ENCODE measurements at places on chromosomes 16 and 17.

DNA sequence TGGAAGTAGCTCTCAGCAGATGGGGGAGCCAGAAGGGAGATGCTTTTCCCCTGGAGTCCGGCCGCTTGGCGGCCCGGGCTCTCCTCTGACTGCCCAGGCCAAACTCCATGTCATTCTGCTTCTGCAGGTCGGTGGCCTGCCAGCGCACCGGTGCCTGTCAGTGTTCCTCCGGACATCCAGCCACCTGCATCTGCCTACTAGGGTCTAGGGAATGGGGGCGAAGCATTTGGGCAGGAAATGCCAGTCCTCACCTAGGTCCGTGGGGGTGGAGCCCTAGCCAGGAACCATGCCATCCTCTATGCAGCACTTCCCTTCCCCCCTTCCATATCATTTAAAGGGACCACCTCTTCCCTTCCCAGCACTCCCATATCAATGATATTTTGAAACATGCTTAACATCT lies 34.2 kb downstream of the GJC1 start:
- no peak for ATAC-seq

GRCh38 chr17:6497496-6498221 lies 53.4 kb downstream of the PIMREG start:
- no peak for ATAC-seq

DNA sequence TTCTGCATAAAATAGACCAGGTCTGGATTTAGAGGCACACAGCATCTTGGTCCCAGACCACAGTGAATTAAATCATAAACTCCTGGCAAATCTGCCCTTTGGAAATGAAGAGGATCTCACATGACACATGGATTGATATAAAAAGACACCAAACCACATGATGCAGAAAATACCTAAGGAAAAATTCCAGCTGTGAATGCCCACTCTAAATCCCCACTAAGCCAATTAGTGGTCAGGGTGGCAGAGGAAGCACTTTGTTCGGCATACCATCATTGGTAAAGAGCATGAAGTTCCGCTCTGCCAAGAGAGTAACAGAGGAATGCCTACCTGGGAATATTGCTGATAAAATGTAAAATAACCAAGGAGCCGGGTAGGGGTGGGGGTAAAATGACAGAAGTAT lies 32.4 kb upstream of the NOL11 start:
- ATAC-seq: no peak

- no peak for ATAC-seq
Measured at GRCh38 chr16:30478766-30479478, 6.4 kb downstream of the ITGAL start.

- ATAC-seq: no peak
Measured at GRCh38 chr17:49887744-49888360, 40.0 kb upstream of the TAC4 start.

DNA sequence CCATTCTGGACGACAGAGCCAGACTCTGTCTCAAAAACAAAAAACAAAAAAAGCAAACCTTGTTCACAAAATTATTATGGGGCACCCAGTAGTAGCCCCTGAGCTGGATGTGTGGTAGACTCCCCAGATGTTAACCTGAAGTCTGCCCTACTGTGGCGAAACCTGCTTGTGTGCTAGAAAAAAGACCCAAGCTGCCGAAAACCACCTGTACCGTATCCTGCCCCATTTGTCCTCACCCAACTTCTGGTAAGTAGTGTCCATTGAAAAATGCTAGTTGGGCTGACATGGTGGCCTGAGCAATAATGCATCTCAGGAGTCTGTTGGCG lies 9.1 kb downstream of the RMI2 start:
- no peak for ATAC-seq

- no peak for ATAC-seq
Measured at GRCh38 chr17:79619196-79619595, 8.3 kb upstream of the RBFOX3 start.

DNA sequence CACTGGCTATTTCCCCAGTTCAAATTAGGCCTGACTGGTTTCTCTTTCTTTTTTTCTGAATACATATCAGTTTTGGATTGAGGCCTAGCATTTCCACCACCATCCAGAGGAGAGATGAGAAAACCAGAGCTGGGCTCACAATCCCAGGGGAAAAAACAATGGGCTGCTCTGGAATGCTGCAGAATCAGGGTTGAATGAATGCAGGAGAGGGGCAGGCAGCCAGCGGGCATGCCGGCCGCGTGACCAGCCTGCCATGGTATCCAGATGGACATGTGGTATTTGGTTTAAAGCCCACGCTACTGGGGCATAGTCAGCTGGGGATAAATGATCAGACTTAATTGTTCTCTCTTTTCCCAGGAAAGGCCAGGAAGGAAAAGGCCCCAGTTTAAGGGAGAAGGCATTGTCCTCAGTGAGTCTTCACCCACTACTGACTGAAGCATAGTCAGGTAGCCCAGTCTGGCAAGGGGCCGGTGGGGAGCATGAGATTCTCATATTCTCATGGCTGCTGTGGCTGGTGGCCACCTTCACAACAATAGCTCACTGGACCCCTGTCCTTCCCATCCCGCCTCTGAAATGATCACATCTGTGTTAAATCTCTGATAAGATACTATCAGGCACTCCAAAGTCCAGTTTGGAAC lies 38.7 kb upstream of the RHOT1 start:
- no peak for ATAC-seq

DNA sequence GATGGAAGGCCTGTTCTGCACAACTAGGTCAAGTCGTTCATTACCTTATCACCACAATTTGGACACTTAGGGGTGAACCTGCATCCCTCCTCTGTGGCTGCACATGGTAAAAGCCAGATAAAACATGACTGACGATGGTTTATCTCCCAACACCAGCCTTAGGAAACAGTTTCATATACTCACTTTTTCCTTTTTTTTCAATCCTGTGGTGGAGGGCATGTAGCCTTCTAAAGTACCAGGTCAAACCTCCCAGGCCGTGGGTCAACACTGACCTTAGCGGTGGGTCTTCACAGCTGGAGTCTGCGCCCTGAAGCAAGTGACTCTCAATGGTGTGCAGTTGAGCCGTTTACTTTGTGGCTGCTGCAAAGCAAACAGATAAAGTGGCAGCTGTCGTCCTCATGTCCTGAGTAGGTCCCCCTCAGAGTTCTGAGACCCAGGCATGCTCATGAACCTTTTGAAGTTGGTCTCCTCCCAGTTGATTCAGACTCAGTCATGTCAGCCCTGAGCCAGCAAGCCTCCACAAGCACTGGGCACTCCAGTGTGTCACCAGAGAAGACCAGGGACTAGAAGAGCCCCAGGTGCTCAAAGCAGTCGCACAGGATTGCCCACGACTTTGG lies 5.9 kb downstream of the FAHD1 start:
- no peak for ATAC-seq

DNA sequence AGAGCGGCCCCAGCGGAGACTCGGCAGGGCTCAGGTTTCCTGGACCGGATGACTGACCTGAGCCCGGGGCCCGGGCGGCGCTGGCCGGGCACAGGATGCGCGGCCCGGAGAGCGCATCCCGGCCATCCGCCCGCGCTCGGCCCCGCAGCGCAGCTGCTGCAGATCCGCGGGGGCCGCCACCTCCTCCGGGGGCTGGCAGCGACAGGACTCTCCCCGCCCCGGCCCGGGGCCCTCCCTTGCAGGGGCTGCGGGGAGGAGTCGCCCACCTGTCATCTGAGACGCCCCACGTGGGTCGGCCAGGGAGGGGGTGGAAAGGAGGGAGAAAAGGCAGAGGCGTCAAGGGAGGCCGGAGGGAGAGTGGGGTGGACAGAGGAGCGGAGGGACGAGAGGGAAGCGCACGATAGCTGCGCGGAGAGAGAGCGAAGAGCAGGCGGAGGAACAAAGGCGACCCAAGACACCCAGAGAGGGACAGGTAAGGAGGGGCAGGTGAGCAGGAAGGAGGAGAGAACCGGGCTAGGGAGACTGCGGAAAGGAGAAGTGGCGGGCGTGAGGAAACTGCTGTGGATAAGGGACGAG lies 471 bp upstream of the PRKAR1A start:
- ATAC-seq: peak; percentile 78

GRCh38 chr17:42754782-42755181 lies 6.2 kb upstream of the RAMP2 start:
- peak; percentile 32 for ATAC-seq

- peak; percentile 23 for ATAC-seq
Measured at GRCh38 chr16:56357241-56357764, 68.0 kb downstream of the AMFR start.

DNA sequence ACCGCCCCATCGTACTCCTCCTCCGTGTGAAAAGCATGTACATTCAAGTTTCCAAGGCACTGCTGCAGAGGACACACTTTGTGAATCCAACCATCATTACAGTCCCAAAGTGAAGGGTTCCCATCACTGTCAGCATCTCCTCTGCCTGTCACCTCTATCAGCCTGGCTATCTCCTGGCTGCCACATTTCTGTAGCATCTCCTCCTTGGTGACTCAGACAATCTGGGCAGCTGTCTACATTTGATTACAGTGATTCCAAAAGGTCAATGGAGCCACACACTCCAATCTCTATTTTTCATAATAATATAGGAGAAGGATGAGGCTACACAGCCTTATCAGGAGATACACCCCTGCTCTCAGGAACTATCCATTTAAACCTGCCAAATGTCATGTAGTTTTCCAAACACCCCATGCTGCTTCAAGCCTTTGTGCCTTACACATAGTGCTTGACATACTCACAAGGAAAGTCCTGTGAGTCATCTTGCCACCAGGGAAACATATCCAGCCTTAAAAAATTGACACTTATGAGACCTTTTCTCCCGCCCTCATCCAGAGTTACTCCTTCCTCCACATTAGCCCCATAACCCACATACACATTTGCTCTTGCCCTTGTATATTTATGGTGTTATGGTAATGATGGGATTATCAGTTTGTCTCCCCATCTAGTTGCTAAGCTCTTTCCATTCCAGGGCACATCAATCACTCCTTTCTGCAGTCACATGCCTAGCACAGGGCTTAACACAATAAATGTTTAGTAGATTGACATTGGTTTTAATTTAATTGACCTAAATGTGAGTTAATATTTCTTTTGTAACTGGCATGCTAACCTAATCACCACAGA lies 250.1 kb upstream of the CDH5 start:
- no peak for ATAC-seq

DNA sequence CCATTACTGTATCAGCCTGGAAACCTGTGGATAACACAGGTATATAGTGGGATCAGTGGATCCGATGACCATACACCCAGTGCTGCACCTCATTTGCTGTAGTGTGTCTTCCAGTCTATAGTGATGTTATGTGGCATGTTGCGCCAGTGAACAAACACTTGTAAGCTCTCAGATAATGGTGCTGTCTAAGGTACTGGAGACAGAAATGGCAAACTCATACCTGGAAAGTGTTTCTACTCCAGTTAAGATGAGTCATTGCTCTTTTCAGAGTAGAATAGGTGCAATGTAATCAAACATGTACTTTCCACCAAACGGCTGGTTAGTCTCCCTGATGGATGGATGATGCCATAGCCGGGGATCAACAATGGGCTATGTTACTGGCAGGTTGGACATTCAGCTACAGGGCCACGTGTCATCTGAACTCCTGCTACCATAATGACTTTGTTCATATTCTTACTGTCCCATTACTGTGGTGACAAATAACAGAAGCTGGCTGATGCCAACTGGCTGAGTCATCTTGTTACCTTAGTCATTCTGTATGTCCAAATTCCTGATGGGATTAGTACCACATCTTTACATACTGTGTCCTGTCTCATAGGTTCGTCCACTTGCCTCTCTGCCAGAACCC lies 6.3 kb downstream of the CCL11 start:
- no peak for ATAC-seq

DNA sequence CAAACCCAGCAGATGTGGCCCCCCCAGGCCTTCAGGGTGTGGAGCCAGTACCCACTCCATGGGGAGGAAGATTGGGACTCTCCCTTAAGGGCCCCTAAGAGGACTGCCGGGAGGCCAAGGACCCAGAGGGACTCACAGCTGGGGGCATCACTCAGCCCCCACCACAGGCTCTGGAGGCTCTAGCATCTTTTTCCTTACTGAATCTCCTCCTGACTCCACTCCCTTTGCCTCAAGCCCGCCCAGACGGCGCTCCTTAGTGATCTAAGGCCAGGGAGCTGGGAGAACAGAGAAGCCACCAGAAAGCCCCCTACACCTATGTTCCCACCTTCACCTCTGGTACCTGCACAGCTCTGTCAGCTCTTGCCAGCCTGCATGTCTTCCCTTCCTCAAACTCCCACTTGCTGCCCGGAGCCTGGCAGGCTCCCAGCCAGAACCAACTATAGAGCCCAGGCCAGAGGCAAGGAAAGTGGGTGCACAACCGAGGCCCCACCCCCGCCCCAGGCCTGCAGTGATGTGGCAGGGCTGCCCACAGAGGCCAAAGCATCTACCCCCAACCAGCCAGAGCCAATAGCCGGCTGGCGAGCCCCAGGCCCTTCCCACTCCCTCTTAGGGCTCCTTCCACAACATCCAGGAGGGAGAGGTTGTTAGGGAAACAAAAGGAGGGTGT lies 22.3 kb upstream of the MPO start:
- no peak for ATAC-seq

DNA sequence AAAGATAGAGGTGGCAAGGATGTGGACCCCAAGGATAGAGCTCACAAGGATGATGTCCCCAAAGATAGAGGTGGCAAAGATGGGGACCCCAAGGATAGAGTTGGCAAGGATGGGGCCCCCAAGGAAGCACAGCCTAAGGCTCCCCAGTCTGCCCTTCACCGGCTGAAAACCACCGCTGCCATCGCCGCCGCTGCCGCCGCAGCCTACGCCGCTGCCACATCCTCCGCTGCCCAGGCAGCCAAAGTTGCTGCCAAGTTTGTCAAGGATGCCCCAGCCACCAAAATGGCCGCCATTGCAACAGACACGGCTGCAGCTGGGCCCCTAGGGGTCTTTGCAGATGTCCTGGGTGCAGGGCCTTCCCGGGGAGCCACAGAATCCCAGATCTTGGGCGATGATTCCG lies 19.9 kb downstream of the C16orf96 start:
- no peak for ATAC-seq

GRCh38 chr17:2946144-2946543 lies 117.3 kb downstream of the OR1D5 start:
- no peak for ATAC-seq

GRCh38 chr16:63461248-63461841 lies 1425.1 kb upstream of the CDH8 start:
- peak; percentile 82 for ATAC-seq

DNA sequence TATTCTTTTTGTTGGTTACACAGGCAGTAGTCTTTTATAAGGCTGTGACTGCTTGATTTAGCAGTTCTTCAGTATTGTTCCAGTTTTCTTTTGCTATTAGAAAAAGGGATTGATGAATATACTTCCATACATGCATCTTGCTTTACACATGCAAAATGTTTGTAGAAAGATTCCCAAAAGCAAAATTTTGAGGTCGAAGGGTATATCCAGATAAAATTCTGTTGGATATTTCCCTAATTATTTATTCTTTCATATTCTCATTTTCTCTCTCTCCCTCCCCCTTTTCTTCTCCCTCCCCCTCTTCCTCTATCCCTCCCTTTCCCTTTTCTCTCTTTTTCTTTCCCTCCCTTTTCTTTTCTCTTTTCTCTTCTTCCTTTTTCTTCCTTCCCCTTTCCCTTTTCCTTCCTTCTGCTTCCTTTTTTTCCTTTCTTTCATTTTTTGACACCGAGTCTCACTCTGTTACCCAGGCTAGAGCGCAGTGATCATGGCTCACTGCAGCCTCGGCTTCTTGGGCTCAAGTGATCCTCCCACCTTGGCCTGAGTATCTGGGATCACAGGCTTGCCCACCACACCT lies 46.9 kb upstream of the ADCY7 start:
- no peak for ATAC-seq

GRCh38 chr17:58231641-58232040 lies 6.7 kb upstream of the LPO start:
- no peak for ATAC-seq

Data from SK-N-SH treated with all-trans-retinoic acid at 6 μM for 48 hours (cell line).